Activated CD8-positive, alpha-beta memory T cell treated with anti-CD3 and anti-CD28 coated beads for 1 hour (primary cell): ENCODE measurements at places on chromosomes 6 and 20.

DNA sequence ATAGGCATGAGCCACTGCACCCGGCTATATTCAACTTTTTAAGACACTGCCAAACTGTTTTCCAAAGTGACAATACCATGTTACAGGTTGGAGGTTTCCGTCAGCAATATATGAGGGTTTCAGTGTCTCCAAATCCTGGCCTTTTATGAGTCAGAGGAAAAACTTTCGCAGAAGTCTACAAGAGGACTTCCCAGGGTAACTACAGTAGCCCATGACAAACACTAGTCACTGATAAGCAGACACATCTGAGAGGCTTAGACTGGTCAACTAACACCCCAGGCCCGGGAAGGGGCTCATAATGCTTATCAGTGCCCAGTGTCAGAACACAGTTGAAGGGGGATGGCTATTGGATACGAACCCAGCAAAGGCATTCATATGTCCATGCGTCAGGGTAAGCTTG lies 85.4 kb downstream of the SOX4 start:
- DNase-seq: no peak

DNA sequence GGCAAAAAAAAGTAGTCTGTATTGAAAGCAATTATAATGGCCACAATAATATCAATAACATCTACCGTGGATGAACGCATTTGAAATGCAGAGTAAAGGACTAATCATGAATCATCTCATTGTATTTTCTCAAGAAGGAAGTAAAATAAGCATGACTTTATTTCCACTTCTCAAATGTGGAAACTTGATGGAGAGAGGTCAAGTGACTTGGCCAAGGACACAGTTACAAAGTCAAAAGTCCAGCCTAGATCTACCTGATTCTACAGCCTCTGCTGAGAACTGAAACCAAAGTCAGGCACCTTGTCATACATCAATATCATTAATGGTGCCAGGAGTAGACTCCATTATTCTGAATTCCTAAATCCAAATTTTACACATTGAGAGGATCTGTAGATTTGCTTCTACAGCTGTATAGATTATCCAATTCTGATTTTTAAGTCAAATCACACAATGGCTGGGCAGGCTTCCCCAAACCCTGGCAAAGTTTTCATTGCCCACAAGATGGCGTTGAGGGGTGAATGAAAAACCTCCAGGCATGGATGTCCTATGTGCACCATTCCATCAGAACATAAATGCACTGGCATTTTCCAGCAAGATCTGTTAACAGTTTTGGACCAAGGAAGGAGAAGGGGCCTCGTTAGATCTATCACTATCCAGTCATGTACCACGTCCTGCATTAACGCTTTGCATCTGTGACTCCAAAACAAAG lies 423.1 kb downstream of the MAFB start:
- no peak for DNase-seq

- no peak for DNase-seq
Measured at GRCh38 chr20:3559637-3560036, 88.8 kb downstream of the ATRN start.

- DNase-seq: no peak
Measured at GRCh38 chr20:62814060-62814708, 2.7 kb upstream of the COL9A3 start.

DNA sequence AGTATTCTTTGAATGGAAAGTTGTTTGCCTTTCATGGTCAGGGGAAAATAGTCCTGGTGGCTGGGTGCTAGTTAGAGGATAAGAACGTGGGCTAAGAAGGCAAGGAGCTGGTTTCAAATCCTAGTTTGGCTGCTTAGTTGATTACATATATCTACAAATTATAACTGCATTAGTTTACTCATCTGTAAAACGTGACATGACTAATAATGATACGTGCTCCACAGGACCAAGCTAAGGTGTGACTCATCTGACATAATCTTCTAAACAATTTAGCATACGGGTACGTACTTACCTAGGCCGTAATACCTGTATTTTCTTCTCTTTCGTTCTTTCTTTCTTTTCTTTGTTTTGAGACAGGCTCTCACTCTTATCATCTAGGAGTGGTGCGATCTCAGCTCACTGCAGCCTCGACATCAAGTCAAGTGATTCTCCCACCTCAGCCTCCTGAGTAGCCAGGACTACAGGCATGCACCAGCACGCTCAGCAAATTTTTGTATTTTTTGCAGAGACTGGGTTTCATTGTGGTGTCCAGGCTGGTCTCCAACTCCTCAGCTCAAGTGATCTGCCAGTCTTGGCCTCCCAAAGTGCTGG lies 1274.2 kb upstream of the GJE1 start:
- no peak for DNase-seq

DNA sequence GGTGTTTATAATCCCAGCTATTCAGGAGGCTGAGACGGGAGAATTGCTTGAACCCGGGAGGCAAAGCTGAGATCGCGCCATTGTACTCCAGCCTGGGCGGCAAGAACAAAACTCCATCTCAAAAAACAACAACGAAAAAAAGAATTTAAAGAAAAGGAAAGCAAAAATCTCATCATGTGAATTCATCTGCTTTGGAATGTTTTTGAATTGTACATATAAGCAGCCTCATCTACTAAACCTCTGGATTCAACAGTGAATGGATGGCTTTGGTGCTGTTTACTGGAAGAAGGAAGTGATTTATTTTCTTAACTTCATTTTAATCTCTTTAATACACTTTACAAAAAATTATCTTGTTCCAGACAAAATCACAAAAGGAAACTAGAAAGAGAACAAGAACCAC lies 51.8 kb upstream of the PNRC1 start:
- DNase-seq: no peak

GRCh38 chr6:107633680-107634323 lies 143.9 kb downstream of the SOBP start:
- DNase-seq: no peak
